ENCODE measurements at places on chromosomes 2 and 18.

GRCh38 chr2:225598897-225599296 lies 199.4 kb downstream of the NYAP2 start:
- DNase-seq, result no peak

DNA sequence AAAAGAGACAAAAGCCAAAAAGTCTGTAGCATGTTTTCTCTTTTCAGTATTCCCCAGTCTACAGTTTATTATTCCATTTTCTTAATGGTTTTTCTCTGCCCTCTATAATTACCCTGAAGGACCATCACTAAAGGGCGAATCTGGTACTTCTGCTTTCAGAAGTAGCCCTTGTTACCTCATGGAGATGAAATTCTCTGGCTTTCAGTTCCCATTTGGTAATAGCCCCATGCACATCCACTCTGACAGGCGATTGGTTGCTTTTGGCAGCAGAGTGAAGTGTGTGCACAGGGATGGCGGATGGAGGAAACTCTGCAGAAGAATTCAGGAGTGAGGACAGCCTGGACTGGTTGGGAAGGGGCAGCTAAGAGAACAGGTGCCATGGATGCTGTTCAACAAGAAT lies 66.3 kb upstream of the NABP1 start:
- no peak for DNase-seq

GRCh38 chr2:48312126-48312525 lies 217.8 kb upstream of the STON1 start:
- DNase-seq, result no peak

- no peak for DNase-seq
Observed at GRCh38 chr2:187495324-187495723, 47.3 kb upstream of the CALCRL start.

GRCh38 chr2:120647487-120647886 lies 88.2 kb upstream of the GLI2 start:
- no peak for DNase-seq

- no peak for DNase-seq
Observed at GRCh38 chr2:197982565-197982964, 178.2 kb downstream of the PLCL1 start.

GRCh38 chr2:120556911-120557310 lies 178.8 kb upstream of the GLI2 start:
- DNase-seq, result no peak

DNA sequence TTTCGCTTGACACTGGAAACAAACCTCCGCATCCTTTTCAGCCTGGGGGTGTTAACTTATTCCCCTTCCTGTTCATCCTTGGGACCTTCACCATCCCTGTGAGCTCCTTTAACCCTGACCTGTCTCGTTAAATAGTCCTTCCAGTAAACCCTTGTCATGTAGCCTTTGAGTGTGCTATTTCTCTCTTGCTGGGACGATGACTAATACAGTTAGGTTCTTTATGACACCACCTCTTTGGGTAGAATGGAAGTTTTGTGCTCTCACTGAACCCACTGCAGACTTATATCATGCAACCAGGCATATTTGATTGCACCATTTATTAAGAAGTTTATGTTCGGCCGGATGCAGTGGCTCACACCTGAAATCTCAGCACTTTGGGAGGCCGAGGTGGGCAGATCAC lies 40.5 kb upstream of the GAREM1 start:
- DNase-seq, result no peak

- no peak for DNase-seq
Observed at GRCh38 chr18:74549591-74550104, 15.3 kb downstream of the CNDP1 start.

DNA sequence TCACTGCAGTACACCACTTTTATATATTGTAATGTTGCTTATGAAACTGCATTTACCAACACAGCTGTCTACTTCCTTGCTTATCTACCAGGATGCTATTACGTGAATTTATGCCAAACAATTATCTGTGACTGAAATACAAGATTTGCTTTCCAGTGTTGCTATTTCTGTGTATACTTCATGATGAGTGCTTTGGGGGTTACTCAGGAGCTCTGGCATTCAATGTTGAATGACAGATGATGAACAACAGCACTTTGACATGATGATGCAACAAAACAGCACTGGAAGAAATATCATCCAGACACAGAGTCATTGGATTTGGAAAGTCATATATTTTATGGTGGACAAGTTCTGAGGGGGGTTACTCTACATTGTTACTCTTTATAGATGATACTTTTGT lies 125.8 kb downstream of the NETO1 start:
- no peak for DNase-seq

DNA sequence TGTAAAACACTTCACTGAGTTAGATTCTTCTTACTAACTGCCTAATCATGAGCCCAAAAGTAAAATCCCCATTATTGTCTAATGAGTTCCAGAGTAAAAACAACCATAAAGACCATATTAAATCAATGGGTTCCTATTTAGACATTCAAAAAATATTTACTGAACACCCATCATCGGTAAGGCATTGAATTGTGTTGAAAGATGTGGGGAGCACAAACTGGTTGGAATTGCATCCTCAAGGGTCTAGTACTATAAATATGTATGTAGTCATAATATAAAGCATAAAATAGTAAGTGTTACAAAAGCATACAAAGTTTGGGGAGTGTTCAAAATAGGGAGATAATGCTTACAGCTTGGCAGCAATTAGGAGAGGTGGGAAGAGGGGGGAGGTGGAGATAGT lies 3.0 kb upstream of the MARCHF4 start:
- no peak for DNase-seq

DNA sequence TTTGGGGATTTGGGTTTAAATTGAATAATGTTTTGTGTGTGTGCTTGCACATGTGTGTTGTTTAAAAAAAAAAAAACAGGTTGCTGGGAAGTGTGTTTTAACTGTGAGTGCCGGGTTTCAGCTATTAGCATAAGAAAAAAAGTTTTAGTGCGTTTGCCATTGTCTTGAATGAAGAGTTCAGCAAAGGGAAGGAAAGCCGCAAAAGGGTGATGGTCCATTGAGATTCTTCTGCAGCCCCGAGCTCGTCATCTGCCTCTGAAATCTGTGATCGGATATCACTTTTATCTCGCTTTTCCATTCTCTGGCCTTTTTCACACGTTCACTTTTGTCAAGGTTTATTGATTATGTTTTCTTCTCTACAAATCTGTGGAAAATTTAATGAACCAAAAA lies 4.7 kb downstream of the GLI2 start:
- no peak for DNase-seq

- DNase-seq, result no peak
Observed at GRCh38 chr2:113976277-113976928, 86.5 kb downstream of the ACTR3 start.

DNA sequence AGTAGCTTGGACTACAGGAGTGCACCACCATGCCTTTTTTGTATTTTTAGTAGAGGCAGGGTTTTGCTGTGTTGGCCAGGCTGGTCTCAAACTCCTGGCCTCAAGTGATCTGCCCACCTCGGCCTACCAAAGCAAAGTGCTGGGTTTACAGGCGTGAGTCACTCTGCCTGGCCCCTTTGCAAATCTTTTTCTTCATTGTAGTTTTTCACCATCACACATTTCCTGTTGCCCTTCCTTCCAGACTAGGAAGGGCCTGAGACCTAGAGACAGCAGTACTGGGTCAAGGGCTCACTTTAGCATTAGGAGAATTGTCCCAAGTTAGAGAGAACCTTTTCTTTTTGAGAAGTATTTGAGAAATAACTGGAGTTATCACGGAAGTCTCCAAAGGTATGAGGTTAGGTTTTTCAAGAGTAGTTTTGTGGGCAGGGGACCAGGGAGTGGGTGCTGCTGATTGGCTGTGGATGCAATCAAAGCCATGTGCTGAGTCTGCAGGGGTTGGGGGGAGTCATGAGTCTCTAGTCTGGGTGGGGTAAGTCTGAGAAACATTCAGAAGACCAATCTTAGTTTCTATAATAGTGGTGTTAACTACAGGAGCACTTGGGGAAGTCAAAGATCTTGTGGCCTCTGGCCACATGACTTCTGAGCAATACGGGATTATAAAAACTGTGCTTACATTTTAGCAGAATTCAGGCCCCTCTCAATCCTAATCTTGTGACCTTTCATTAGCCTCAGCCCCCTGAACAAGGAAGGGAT lies 23.7 kb downstream of the B3GNT2 start:
- no peak for DNase-seq

- DNase-seq, result no peak
Observed at GRCh38 chr2:105320651-105321215, 8.8 kb downstream of the TGFBRAP1 start.

DNA sequence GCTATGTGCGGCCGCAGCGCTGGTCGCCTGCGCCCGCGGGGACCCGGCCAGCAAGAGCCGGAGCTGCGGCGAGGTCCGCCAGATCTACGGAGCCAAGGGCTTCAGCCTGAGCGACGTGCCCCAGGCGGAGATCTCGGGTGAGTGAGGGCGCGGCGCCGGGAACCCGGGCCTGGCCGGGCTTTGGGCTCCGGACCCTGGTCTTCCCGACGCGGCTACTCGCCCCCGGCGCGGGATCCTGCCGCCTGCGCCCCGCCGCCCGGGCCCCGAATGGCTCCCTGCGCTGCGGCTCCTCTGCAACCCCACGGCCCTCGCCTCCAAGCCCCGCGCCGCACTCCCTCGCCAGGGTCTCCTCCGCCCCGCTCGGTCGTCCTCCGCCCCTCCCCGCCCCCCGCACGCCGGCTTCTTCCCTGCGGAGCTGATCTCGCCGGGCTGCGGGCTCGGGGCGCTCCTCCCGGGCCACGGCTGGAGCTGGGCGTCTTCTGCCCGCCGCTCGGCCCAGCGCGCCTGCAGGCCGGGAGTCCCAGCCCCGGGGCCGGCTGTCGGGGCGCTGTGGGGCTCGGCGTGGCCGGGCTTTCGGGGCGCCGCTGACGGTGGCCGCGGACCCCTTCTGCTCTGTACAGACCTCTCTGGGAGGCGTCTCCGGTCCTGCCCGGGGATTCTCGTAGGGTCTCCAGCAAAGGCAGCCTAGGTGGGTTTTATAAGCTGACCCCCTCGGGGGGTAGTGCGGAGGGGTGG lies 652 bp downstream of the GPC1 start:
- DNase-seq, result no peak

- DNase-seq, result no peak
Observed at GRCh38 chr2:217223222-217223930, 363.5 kb upstream of the TNP1 start.

GRCh38 chr2:236164201-236164924 lies 3.8 kb downstream of the GBX2 start:
- DNase-seq, result no peak

- DNase-seq, result no peak
Observed at GRCh38 chr2:209591021-209591420, 167.2 kb downstream of the MAP2 start.

GRCh38 chr18:24600076-24600654 lies 139.7 kb downstream of the HRH4 start:
- no peak for DNase-seq

- no peak for DNase-seq
Observed at GRCh38 chr2:128949360-128949759, 630.7 kb upstream of the HS6ST1 start.

DNA sequence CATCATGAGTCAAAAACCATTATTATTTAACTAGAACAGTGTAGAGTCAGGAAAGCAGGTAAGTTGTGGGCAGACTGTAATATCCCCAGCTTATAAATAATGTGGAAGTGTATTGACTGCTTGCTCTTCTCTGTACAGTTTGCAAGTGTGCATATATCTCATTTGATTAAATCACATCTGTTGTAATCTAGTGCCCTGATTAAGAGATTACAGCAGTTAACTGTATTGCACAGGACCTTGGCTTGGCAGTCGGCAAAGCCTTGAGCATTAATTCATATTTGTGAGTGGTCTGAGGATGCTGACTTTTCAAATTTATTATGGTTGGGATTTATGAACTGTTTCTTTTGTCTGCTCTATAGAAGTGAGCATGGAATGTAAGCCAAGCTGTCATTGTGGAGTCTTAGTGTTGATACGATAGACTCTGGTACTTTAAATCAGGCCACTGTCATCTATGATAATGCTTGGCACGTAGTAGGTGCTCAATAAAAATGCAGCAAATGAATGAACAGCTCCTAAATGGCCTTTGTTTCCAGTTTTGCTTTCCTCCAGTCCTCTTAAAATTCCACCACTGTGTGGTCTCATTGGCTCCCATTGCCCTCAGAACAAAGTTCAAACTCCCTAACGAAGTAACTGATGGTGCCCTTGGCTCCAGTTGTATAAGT lies 48.3 kb downstream of the RAB31 start:
- no peak for DNase-seq

- DNase-seq, result no peak
Observed at GRCh38 chr2:161170958-161171932, 11.0 kb downstream of the TANK start.

Measured in T-helper 1 cell (primary cell).